ENCODE measurements at places on chromosomes 3 and 15.

GRCh38 chr3:4588466-4588865 is 95.3 kb downstream of the ITPR1 start:
- DNase-seq: no peak

GRCh38 chr3:39434574-39434973 is 28.1 kb downstream of the RPSA start:
- no peak for DNase-seq

DNA sequence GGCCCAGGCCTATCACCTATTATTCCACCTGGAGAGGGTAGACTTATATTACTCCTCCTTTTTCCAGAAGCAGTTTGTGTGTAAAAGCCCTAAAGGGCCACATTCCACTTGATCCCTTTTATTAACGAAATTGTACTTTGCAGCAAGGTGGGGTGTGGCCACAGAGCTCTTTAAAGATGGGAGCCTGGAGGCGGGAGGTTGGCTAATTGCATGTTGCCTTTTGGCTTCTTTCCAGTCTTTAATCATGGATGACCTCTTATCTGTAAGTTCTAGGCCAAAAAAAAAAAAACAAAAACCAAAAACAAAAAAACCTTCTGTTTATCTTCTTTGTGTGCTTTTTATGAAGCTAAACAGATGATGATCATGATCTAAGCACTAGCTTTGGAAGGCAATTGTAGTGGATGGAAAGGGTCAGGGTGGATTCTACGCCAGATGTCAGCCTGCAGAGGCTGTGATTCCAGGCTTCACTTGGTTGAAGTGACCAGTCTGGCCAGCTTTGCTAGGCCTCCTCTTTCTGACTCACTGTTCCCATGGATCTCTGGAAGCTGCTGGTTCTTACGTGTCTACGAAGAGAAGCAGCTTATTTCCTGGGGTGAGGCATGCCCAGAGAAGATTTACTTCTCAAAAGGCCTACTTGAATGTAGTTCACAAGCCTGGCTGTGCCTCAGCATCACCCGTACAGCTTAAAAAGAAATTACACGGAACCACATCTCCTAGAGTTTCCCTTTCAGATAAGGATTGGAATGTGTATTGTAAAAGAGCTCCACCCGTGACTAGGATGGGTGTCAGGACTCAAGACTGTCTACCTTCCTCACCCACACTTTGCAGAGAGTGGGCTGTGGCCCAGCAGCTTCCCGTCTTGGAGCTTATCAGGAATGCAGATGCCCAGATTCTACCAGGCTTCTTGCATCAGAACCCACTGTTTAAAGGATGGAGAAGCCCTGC is 330.9 kb upstream of the C2CD4B start:
- no peak for DNase-seq

DNA sequence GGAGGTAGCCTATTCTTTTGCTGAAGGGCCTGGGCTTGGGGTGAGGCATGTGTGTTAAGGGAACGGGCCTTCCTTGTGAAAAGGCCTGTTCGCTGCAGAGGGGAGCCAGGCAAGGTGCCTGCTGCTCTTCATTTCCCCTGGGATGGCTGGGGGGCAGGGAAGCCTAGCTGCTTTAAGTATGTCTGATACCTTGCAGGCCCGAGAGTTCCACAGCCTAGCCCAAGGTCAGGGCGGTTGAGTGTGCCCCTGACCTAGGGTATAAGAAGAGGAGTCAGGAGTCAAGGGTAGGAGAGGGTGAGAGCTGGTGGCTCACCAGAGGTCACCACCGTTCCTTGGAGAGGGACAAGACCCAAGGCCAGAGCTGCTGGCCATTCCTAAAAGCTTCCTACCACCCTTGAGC is 46.6 kb downstream of the UMPS start:
- no peak for DNase-seq

- no peak for DNase-seq
Measured at GRCh38 chr15:92749216-92749615, 93.6 kb upstream of the FAM174B start.

DNA sequence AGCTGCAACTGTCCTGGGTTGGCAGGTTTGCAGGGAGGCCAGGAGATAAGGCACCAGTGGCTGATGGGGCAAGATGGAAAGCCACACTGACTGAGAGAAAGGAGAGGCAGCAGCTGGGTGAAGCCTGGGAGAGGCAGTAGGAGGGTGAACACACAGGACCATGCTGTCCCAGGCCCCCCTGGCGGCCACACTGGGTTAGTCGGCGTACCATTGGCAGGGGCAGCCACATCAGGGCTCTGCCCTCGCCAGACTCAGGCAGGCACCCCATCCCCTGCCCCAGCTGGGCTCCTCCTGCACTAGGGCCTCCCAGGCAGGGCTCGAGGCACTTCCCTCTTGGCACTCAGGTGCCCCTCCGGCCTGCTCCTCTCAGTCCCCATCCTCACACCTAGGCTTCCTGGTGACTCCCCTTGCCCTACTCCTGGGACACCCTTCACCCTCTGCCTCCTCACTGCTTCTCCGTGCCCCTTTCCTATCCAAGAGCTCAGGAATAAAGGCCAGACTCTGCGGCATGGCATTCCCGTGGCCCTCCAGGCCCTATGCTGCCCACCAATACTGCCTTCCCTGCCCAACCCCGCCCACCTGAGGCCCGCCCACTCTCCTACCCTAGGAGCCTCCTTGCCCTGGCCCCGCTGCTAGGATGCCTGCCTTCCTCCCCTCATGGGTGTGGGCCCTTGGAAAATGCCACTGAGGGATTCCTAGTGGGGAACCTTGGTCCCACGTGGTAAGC is 28.7 kb upstream of the DUSP7 start:
- no peak for DNase-seq

- no peak for DNase-seq
Measured at GRCh38 chr3:53589201-53589600, 94.8 kb downstream of the CACNA1D start.
